PC-9 (cell line): ENCODE measurements at places on chromosomes 6 and 20. TPM values are rescaled to one million over a fixed set of nuclear protein-coding genes. Genes with fewer than 3 reads are reported as not detected.

DNA sequence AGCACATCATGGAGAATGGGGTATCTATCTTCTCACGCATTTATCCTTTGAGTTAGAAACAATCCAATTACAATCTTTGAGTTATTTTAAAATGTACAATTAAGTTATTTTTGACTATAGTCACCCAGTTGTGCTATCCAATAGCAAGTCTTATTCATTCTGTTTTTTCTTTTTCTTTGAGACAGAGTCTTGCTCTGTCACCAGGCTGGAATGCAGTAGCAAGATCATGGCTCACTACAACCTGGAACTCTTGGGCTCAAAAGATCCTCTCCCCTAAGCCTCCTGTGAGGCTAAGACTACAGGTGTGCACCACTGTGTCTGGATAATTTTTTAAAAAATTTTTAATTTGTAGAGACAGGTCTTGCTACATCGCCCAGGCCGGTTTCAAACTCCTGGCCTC, 201.5 kb upstream of the ZNF217 start:
- peak; percentile 38 for DNase-seq

DNA sequence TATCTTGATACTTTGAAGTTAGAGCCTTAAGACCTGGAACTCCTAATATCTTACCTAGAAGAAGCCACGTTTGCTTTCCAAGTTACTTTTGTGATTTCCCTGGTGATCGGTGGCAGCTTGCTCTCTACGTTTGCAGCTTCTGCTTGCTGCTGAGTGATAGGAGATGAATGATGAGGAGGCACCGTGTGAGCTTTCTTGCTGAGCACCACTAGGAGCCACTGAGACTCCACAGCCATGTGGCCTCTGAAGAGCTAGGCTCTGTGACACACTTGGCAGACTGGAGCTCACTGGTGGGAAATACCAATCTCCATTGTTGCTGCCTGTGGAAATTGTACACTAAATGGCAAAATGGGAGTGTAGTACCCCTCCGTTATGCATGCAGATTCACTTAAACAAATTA, 161.8 kb downstream of the IBTK start:
- DNase-seq: no peak

DNA sequence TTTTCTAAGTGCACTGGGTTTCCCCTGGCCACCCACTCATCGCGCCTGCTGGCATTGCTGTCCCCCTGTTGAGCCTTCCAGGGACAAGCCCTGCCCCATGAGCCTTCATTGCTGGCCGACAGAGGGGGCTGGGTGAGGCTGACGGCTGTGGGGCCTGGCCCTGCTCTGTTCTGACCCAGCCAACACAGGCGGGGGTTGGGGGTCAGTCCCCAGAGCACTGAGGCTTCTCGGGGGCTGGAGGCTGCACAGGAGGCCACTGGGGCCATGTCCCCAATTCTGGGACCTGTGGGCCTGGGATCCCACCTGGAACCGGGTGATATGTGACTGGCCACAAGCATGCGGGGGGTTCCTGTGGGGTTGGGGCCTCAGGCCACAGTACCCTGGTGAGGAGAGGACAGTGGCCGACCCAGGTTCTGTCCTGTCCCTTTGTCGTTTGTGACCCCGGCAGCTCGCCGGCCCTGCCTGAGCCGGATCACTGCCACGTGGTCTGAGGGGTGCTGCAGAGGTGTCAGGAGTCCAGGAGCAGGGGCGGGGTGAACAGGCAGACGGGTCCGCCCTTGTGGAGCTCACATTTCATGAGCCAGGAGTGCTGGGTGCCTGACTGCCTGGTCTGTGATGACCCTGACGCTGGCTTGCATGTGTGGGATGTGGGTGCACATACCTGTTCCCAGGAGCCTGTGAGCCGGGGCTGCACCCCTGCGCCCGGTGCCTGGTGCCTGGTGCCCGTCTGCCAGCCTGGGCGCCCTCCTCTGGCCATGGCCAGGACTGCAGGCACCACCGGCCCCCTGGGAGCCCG, 2.1 kb upstream of the COL20A1 start:
- DNase-seq: peak; percentile 47

DNA sequence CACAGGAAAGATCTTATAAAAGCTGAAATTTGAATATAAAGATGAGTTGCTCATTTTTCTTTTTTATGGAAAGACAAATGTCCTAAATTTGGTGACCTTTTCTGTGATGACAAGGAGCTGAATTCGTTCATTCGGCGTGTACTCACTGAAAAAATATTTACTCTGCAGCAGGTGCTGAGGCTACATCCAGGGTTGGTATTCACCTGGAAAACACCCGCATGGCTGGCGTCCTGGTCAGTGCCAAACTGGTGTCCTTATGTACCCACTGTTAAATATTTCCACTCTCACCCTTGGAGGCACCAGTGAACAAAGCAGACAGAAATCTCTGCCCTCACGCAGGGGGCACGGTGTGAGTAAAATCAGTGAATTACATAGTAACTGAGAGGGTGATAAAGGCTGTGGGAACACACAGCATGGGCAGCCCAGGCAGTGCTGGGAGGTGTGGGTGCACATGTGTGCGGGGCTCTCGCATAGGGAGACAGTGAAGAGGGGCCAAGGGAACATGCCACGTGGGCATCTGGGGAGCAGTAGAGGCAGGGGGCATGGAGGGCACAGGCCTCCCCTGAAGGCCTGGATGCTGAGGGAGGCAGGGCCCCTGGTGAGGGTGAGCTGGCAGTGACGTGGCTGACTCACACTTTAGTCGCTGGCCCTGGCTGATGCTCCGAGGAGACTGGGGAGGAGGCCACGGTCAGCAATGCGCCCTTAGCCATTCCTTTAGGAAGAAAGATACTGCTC, 89.7 kb downstream of the INSM1 start:
- no peak for DNase-seq

- no peak for DNase-seq
Measured at GRCh38 chr6:111864138-111865048, 8.9 kb downstream of the FYN start.

Gene MLN
- not detected in 2 replicates for total RNA-seq
